ENCODE measurements at places on chromosomes 13 and 19.

DNA sequence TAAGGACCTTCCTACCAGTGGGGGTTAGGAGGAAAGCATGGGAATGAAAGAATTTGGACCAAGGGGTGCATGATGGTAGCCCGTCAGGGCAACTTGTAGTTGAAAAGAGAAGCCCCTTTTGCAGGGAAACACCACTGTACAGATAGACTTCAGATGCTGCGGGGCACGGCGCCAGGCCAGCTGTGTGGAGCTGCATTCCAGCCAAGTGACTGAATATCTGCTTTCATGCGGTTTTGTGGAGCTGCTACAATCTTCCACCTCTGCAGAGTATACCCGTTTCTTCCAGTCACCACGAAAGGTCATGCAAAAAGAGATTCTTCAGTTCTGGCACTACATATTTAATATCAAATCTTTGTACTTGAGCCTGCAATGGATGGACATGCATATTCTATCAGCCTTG is 104.7 kb downstream of the RGCC start:
- DNase-seq = no peak

DNA sequence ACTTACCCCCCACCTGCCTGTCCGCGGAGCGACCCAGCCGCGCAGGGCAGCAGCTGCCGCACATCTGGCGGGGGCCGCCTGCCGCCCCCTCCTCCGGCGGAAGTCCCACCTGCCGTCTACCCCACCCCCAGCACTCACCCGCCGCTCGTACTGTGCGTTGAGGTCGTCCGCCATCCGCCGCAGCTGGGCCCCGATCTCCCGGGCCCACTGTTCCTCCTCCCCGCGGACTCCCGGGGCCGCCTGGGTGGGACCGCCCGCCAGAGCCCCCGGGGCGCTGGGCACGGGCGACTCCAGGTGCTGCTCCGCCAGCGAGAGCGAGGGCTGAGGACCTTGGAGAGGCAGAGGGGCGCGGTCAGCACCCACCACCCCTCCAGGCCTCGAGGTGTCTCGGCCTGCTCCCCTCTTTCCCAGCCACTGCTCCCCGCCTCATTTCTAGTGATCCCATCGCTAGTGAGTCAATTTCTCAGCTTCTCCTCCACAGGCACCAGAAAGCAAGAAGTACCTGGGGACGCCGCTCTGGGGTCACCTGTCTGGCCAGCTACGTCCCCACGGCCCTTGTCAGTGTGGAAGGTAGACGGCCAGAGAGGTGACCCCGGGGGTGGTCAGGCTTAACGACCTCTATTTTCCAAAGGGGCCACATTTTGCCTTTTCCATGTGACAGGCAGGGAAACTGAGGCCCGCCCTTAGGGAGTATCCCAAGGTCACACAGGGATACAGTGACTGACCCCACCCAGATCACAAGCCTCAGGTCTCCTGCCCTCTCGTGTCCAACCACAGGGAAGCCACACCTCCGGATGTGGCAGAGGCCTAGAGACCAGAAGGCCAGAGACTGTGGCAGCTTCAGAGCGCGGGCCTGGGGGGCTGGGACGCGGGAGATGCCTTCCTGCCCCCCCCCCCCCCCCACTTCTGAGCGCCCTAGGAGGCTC is 4.3 kb downstream of the BBC3 start:
- DNase-seq = no peak

DNA sequence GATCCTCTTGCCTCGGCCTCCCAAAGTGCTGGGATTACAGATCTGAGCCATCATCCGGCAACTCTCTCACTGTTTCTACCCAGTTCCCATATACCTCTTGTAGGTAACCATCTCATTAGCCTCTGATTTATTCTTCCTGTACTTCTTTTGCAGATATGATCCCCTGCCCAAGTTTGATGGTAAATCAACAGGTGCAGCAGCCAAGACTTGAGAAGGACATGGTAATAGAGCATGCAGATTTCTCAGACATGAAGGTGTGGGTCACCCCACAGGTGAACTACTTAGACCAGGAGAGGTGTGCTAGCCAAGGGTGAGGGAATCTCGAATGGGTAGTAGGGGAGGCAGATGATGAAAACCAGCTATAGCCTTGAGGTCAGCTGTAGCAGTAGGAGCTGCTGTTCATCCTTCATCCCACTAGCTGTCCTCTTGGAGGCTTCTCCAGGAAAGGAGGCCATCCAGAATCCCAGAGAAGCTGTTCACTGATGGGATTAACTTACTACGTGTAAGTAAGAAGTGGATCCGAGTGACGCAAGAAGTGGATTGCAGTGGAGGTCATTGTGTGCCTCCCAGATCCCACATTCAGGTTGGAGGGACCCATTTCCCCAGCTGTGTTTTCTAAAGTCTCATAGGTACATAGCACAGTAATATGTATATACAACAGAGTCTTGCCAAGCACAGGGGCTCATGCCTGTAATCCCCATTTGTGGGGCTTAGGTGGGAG is 10.8 kb upstream of the CEBPG start:
- no peak for DNase-seq

DNA sequence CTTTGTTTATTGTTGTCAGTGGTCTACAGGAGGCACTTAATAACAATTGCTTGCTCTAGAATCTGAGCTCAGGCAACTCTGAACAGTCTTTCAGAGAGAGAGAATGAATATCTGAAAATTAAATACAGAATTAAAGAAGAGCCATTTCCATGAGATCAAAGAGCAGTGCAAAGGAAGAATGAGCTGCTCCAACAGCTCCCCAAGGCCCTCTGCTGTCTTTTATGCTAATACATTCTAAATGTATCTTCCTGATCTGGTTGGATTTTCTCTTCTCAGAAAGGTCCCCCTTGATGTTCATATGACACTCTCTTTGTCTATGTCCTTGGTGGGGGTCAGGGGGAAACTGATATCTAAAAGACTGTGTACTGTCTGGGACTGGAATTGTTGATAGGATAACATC is 1029.6 kb downstream of the PCDH9 start:
- no peak for DNase-seq

DNA sequence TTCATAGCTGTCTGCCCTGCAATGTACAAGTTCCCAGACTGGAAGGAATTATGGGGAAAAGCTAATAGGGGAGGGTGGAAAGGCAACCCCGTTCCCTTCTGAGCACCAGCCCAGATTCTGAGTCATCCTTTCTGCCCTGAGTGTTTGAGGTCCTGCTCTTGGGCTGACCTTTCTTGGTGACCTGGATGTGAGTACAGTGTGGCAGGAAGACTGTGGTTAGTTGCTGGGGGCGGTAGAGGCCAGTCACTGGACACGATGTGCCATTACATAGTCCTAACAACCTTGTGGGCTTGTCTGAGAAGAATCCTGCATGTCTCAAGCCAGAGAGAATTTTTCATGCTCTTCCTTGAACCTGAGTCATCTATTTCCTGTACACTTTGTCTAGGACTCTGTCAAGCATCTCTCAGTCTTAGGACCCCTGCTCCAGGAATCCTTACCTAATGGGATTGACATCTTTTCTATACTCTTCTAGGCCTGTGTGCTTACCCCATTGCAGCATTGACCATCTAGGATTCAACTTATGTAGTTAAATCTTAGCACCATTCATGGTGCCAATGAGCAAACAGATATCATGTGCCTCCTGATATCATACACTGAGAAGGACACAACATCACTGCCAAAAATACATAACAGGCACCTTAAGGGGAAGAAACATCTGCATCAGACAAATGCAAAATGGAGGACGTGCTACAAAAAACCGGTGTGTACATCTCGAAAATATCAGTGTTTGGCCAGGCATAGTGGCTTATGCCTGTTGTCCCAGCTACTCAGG is 8.1 kb upstream of the ANGPTL4 start:
- no peak for DNase-seq

GRCh38 chr19:16824658-16825311 is 4.4 kb upstream of the SIN3B start:
- no peak for DNase-seq

DNA sequence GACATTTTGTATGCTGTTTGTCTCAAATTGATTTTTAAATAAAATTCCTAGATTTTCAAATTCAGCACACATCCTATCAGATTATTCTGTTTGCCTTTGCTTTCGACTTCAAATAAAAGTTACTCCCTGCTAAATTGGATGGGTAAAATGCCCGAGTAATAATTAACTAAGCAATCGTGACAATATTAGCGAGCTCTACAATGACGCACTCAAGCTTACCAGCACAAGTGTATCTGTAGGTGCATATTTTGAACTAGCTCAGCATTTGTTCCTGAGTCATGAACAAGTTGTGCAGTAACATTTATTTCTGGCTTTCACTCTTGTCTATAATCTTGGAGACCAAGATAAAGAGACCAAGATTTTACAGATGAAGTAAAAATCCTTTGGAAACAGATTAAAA is 113.4 kb downstream of the UBL3 start:
- no peak for DNase-seq

GRCh38 chr13:30125422-30126073 is 181.8 kb downstream of the KATNAL1 start:
- no peak for DNase-seq

DNA sequence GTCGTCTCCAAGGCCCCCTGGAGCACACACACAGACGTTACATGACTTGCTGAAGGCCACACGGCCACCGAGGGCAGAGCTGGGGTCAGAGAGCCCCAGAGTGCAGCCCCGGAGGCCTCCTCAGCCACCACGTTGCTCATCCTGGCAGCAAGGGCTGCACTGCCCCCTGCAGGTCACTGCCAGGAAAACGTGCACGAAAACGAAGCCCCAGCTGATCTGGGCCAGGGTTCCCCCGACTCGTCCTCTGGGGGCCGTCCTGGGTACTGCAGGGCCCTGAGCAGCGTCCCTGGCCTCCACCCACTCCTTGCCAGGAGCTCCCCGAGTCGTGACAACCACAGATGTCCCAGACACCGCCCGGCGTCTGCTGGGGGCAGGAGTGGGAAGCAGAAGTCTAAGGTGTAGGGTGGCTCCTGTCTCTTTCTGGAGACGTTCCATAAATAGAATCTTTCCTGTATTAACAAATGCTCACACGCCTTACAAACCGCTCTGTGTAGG is 3.4 kb downstream of the TPGS1 start:
- DNase-seq = peak; percentile 74

DNA sequence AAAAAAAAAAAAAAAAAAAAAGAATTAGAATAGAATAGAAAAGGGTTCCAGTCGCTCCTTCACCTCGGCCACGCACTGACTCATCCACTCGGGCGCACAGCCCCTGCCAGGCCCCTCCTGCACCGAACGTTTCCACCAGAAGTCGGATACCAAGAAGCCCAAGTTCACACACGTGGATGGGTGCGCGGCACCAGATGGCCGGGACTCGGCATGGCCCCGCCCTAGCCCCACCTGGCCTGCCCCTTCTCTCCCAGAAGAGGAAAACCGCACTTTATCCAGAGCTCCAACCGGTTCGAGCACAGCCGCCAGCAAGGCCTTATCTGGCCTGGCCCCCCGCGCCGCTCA is 5.9 kb downstream of the PRR36 start:
- DNase-seq = no peak

DNA sequence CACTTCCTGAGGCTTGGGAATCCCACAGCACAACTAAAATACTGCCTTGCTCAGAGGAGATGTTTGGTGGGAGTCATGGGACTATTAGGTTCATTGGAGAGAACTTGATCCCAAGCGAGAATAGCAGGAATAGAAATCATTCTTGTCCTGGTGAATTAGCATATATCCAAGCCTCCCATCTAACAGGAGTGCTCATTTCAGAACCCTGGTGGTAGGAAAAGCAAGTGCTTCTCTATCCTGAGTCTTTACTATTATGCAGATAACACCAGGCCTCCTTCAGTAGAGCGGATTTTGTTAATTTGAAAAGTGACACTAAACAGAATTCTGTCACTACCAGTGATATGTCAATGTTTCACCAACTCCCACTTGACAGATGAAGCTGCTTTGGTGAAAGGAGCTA is 199.5 kb downstream of the ATP8A2 start:
- DNase-seq = no peak

DNA sequence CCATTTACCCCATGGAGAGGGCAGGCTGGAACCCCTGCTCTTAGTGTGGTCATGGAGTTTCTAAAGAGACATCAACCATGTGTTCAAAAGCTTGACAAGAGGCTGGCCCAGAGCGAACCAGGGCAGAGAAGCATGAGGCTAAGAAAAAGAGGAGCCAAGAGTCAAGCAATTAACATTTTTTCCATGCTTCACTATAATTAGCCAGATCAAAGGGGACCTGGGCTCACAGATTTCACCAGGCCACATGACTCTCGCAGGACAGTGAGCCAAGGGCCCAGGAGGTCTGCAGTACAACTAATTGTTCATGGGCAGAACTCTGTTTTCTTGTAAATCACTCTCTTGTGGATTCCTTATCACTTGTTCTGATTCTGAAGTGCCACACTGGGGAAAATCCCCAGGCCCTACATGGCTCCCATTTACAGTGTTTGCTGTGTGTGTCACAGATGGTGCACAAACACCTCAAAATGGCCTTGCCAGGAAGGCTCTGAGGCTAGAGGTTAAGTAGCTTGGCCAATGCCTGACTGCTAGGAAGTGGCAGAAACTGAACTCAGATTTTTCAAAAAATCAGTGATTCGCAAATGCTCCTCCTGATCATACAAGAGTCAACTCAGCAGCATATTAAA is 101.2 kb downstream of the LHFPL6 start:
- DNase-seq = no peak

GRCh38 chr19:4552525-4552819 is 7.0 kb downstream of the SEMA6B start:
- no peak for DNase-seq

DNA sequence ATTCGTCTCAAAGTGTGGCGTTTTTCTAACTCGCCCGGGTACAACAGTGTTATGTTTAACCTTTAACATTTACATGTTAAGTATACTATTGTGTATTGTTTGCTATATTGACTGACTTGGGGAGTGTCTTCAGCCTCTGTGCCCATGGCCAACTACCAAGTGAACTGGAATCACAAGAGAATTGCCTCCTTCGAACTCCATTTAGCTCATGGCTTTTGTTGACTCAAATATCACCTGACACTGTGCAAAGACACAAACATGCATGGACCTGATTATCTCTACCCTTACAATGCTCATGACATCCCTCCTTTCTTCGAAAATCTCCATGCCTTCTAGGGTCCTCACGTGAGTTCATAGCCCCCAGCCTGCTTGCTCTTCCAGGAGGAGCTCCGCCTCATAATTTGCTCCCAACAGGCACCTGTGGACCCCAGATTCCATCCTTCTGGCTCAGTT is 704 bp downstream of the ZNF814 start:
- DNase-seq = no peak

GRCh38 chr13:103101901-103102300 is 35.7 kb upstream of the SLC10A2 start:
- DNase-seq = no peak

- no peak for DNase-seq
Observed at GRCh38 chr13:44074611-44075010, 194.9 kb downstream of the LACC1 start.

DNA sequence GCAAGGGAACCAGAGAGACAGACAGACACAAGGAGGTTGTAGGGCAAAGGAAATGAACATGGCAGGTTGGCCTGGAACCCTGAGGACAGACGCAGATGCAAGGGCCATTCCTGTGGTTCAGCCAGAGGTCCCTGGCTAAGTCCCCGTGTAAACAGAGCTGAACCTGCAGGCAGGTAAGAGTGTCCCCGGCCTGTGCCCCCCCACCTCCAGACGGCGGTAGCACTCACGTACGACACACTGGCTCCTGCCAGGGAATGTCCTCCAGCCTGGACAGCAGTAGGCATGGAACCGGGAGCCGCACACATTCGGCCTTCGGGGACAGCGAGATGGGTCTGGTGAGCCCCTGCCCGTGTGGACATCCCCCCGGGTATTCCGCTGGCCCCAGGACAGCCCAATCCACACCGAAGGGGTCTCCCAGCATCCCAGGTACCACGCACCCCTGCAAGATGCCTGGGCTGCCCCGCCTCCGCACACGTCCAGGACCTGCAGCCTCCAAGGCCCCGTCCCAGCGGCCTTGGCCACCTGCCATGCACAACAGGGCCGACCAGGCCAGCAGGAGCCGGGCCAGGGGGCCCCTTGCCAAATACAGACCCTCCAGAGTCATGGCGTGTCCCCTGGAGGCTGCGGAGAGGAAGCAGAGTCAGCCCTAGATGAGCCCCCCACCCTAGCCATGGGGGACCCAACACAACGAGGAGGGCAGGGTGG is 2.4 kb downstream of the FBN3 start:
- DNase-seq = no peak
